CD4-positive, CD25-positive, alpha-beta regulatory T cell (primary cell): ENCODE measurements at places on chromosomes 12 and 14. TPM values are rescaled to one million over a fixed set of nuclear protein-coding genes. Genes with fewer than 3 reads are reported as not detected.

The TRIAP1 gene
- 19.2 TPM for total RNA-seq

The WIF1 gene
- not detected for total RNA-seq

The CMTM5 gene
- total RNA-seq = 2.8 TPM

The PITPNM2 gene
- total RNA-seq = 57.2 TPM

The HCFC2 gene
- total RNA-seq = 14.9 TPM
